ENCODE measurements at places on chromosomes 16 and 17.

GRCh38 chr17:30278032-30278431 lies 13.7 kb downstream of the BLMH start:
- DNase-seq: peak; percentile 5

- peak; percentile 43 for DNase-seq
Observed at GRCh38 chr17:42428141-42428944, 5.3 kb upstream of the CAVIN1 start.

- DNase-seq: no peak
Observed at GRCh38 chr17:72517413-72518158, 396.8 kb downstream of the SOX9 start.

DNA sequence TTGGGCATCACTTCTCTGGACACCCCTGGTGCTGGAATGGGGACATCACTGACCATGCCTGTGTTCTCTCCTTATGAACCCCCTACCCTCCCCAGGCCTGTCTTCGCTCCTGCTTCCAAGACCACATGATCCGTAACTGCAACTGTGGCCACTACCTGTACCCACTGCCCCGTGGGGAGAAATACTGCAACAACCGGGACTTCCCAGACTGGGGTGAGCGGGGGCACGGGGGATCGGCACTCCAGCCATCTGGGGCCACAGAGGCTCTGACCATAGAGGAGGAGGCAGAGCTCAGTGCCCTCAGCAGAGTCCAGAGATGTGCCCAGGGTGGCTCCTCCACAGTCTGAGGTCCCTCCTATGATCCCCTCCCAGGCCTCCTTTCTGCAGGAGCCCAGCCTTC lies 73.5 kb downstream of the SCNN1B start:
- no peak for DNase-seq

GRCh38 chr17:60514500-60514899 lies 11.5 kb downstream of the APPBP2 start:
- no peak for DNase-seq

GRCh38 chr17:83077411-83077810 lies 2.0 kb upstream of the METRNL start:
- DNase-seq: no peak

DNA sequence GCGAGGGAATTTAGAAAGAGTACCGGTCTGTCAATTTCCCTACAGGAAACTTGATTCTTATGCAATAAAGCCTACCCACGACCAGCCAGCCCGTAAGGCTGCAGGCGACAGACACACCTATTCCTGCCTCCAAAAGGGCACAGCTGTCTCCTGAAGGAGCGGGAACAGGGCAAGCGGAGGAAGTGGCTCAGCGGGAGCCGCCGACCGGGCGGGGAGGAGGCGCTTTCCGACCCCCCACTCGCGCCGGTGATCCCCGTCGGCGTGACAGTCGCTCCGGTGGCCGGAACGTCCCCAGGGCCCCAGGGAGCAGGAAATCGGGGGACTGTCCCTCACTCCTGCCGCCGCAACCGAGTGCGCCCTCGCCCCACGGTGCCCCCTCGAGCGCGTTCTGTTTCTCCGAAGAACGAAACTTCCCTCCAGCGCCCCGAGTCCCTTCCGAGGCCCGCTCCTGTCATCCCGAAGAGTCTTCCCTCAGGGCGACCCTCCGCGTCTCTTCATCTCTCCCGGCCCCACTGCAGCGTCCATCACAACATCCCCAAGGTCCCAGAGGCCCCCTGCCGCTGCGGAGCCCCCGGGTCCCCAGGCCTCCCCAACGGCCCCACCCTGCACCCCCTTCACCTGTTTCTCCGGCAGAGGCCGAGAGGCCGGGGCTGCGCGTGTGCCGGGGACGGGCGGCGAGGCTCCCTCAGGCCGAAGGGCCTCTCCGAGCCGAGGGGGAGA lies 421 bp downstream of the STAT3 start:
- peak; percentile 33 for DNase-seq

DNA sequence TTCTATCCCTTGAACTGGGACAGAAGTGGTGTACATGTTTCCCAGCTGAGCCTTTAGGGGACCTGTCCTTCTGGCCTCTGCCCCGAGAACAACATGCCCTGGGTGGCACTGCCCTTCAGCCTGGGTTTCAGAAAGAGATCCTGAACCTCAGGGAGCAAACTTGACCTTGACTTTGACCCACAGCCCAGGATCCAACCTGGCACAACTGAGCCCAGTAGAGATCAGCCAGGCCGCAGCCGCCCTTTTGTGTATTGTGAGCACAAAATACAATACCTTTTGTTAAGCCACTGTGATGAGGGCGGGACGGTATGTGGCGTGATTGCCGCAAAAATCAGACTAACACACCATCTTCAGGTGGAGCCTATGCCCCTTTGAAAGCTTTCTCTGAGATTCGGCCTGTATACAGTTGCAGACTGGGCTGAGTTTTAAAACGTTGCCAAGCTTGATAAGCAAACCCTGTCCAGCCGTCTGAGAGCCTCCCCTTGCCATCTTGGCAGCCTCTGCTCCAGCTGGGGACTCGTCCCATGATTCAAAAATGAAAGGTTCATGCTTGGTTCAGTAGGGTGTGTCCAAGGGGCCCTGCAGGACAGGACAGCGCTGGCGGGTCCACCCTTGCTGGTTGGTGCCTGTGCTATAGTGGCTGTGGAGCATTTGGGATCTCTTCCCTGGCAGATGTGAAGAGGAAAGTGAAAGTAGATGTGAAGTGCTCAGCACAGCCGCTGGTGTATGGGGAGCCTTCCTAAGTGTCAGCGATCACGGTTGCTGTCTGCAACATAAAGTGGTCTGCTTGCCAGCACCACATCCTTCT lies 40.3 kb downstream of the FOXL1 start:
- DNase-seq: no peak

DNA sequence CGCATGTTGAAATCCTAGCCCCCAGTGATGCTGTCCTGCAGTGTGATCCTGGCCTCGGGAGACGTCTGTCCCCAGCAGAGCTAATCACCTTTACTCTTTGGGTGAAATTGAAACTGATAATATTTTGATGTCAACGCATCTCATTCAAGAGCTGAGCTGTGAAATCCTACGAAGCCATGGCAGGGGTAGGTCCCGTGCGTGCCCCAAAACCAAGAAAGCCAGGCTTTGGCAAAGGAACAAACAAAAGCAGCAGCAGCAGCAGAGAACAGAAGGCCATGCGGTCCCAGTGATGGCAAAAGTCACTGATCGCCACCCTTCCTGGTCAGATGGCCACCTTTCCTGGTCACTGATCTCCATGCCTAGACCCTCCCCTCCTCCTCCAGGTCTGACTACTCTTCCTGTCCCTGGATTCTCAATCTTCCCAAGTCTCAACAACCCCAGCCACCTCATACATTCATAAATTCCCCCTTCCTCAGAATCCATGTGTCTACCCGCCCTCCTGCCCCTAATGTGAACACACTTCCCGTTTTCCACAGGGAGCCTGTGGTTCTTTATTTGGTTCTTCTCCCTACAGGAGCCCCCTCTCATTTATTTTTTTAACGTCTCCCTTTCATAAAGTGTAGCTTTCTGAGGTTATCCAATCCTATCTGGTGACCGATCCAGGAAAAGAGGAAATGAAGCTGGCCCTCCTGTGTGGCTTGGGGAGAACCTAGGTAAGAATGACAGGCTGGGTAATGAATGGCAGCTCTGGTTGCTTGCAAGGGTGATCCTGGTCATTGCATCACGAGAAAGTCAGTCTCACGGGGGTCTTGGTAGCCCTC lies 50.3 kb downstream of the CPPED1 start:
- DNase-seq: no peak

- no peak for DNase-seq
Observed at GRCh38 chr17:58329810-58330537, 1.4 kb upstream of the TSPOAP1 start.

GRCh38 chr17:48241131-48241591 lies 133.6 kb downstream of the SNX11 start:
- DNase-seq: peak; percentile 31

- no peak for DNase-seq
Observed at GRCh38 chr16:20933589-20933988, 33.0 kb downstream of the LYRM1 start.

GRCh38 chr16:22642416-22643088 lies 131.9 kb downstream of the NPIPB5 start:
- DNase-seq: no peak

- DNase-seq: no peak
Observed at GRCh38 chr17:63196772-63197335, 230.8 kb downstream of the TANC2 start.

- no peak for DNase-seq
Observed at GRCh38 chr16:11141409-11142260, 114.4 kb downstream of the SOCS1 start.

- no peak for DNase-seq
Observed at GRCh38 chr17:65678546-65678945, 117.1 kb upstream of the AXIN2 start.

GRCh38 chr16:62853887-62854286 lies 817.6 kb upstream of the CDH8 start:
- DNase-seq: no peak

- DNase-seq: no peak
Observed at GRCh38 chr17:12867726-12868125, 78.4 kb downstream of the ARHGAP44 start.

- DNase-seq: peak; percentile 33
Observed at GRCh38 chr17:33233811-33234177, 59.3 kb downstream of the ASIC2 start.

GRCh38 chr16:25716186-25716585 lies 24.4 kb downstream of the HS3ST4 start:
- DNase-seq: no peak

DNA sequence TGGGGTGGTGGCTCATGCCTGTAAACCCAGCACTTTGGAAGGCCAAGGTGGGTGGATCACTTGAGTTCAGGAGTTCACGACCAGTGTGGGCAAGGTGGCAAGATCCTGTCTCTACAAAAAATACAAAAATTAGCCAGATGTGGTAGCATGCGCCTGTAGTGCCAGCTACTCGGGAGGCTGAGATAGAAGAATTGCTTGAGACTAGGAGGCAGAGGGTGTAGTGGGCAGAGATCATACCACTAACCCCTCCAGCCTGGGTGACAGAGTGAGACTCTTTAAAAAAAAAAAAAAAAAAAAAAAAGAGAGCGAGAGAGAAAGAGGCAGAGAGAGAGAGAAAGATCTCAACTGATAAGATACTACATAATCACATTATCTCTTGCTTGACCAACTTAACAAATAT lies 45.9 kb downstream of the KANSL1 start:
- no peak for DNase-seq

DNA sequence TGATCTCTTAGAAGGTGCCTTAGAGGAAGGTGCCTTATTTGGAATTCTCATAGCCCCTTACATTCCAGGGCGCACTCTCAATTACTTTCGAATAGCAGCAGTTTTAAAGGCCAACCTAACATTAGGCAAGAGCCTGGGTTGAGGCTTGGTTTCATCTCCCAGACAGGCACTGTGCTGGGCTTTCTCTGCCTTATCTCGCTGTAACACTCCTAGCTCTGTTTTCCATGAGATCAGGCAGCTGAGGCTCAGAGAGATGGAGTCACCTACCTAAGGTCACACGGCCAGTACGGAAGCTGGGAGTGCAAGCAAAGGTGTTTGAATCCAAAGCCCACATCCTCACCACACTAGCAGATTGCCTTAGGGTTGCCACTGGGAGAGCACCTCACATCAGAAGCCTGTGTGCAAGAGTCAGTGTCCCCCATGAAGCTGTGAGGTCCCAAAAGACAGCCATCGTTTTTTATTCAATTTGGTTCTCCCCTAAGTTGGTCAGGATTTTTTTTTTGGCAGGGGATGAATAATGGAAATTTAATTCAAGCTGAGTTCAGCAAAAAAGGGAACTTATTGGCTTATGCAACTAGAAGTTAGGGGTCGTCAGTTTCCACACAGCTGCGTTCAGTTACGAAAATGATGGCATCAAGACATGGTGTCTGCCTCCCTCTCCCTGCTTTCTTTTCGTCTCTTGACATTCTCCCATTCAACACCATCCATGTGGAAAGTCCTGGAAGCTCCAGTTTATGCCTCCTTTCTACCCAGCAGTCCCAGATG lies 206.4 kb downstream of the KATNIP start:
- no peak for DNase-seq

- DNase-seq: no peak
Observed at GRCh38 chr16:58582971-58583765, 46.5 kb downstream of the CNOT1 start.

DNA sequence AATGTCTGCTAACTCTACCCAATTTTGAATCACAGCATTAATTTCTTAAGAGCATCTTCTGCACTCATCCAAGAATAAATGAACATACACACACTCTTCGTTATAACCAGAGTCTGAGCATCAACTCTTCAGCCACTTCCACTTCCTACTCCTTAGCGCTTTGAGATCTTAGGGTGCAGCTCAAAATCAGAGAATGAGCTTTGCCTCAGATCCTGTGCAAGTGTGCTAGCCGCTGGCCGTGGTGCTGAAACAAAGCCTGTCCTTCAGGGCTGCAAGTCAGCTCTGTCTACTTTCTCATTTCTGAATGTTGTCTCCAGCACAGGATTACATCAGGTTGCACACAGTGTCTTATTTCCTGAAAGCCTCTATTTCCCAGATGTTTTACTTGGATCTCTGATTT lies 165.4 kb downstream of the AIPL1 start:
- DNase-seq: peak; percentile 33

DNA sequence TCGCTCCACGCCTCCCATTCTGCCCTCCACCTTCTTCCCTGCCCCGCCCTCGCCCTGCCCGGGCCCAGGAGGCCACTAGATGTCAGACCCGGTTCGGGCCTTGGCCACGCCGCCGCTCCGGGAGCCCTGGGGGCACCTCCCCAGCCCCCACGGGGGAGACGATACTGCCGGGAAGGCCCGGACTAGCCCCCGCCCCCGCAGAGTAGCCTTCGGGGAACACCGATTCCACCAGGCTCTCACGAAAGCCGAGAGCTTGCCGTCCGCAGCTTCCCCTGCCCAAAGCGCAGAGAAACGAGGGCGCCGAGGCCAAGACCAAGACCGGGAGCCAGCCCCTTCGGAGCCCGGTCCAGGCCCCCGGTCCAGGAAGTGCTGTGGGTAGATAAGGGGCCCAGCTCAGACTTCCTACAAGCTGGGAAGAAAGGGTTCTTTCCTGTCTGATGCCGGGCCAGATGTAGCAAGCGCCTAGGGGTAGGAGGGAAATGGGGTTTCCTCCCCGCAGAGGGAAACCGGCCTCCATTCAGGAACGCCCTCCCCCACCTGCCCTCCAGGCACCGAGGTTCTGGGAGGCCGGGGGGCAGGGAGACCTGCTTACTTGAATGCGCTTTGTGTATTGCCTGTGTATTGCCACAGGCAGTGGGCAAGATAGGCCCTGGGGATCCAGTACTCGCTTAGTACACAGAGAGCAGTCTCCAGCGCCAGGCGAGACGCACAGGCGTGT lies 806 bp upstream of the CYB561 start:
- DNase-seq: peak; percentile 46

DNA sequence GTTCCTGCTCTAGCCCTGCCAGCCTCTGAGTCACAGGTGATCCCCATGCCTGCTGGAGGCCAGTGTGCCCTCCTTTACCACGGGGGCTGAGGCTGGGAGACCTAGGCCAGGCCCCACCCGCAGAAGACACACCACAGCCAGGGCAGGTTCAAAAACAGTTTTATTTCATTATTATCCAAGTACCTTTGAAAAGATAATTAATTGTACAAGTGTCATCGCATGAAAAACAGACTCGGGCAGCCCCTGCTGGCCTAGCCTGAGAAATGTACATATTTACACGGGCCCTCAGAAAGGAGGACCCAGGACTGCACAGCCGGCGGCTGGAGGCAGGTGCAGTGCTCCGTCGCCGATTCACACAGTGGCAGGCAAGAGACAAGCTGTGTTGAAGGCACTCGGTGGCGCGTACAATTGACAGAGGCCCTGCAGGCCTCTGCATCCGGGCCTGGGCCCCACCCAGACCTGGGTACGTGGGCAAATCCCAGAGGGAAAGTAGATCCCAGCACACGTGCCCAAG lies 4.4 kb downstream of the PDIA2 start:
- no peak for DNase-seq

GRCh38 chr17:34633351-34633750 lies 54.0 kb downstream of the TMEM132E start:
- DNase-seq: no peak
